Smooth muscle cell of the coronary artery (primary cell): ENCODE measurements at places on chromosomes 1 and 21. TPM values are rescaled to one million over a fixed set of nuclear protein-coding genes. Genes with fewer than 3 reads are reported as not detected.

The KCNH1 gene
- total RNA-seq: 0.12 TPM in 1 of 2 replicates, not detected in the other

The SPATA1 gene
- 0.15 TPM in 1 of 2 replicates, not detected in the other for total RNA-seq

The KRTAP22-2 gene
- not detected in 2 replicates for total RNA-seq

The SLC2A5 gene
- total RNA-seq: 1.1 and 23.5 TPM in 2 replicates

The CHRM3 gene
- not detected in 2 replicates for total RNA-seq

The FAM43B gene
- 0.08 TPM in 1 of 2 replicates, not detected in the other for total RNA-seq

The TSACC gene
- not detected in 2 replicates for total RNA-seq

The HES3 gene
- not detected in 2 replicates for total RNA-seq

The PTAFR gene
- 0.12 TPM in 1 of 2 replicates, not detected in the other for total RNA-seq

The SYT14 gene
- total RNA-seq: 0.47 and 0.68 TPM in 2 replicates

The UFC1 gene
- total RNA-seq: 127 and 180 TPM in 2 replicates

The FAM72A gene
- 3.2 and 3.5 TPM in 2 replicates for total RNA-seq

The CACNA1S gene
- total RNA-seq: not detected in 2 replicates

The PRDM16 gene
- total RNA-seq: 3.6 and 11.4 TPM in 2 replicates
